Cortex of kidney (tissue), 1 donor: ENCODE measurements at places on chromosomes 6 and 20.

DNA sequence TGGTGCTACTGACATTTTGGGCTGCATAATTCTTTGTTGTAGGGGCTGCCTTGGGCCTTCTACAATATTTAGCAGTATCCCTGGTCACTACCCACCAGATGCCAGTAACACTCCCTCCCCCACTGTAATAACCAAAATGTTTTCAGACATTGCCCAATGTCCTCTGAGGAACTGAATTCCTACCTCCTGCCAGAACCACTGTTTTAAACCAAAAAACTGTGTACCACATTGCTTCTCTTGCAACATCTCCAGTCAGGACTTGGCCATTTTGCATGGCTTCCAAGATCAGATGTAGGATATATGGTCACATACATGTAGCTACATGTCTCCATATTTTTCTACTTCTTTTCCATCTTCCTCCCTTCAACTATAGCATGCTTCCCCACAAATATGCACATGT lies 97.4 kb upstream of the IFNGR1 start:
- DNase-seq = no peak

DNA sequence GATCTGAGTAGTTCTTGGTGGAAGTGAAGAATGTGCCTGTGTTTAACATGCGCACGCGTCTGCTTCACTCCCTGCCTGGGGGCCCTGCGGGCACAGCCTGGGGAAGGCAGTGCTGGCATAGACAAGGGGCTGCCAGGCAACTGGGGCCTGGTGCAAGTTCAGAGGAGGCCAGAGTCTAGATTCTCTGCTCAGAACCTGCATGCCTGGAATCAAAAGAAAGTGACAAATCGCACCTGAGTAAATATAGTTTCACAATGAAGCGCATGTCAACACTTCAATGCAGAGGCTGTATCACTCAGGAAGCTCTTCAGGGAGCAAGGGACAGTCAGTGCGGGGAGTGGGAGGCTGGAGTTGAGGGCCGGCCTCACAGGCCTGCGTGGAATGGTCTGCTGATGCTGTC lies 24.2 kb upstream of the PPP1R14C start:
- DNase-seq = no peak

DNA sequence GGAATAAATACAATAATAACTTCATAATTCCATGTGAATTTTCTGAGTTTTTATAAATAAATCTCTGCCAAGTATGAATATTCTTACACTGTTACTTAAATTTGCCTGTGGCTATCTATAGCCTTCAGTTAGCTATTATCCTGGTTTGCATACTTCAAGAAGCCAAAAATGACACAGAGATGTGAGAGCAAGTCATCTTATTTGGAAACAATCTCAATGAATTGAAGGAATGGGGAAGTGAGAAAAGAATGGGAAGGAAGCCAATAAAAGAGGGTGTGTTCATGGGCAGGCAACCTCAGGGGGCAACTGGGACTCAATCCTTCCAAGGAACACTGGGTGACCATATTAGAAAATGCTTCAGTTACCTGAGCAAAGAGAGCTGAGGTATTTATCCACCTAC lies 9.9 kb downstream of the HAO1 start:
- no peak for DNase-seq

GRCh38 chr6:87589693-87590416 lies at the start of the genes ORC3 and RARS2:
TSS of gene ORC3 (plus strand) at chr6:87590135. CDS start at chr6:87590169, 34 bp downstream.
TSS of gene RARS2 (minus strand) at chr6:87589987. CDS start at chr6:87589957, 30 bp downstream.
- DNase-seq = peak; percentile 54

DNA sequence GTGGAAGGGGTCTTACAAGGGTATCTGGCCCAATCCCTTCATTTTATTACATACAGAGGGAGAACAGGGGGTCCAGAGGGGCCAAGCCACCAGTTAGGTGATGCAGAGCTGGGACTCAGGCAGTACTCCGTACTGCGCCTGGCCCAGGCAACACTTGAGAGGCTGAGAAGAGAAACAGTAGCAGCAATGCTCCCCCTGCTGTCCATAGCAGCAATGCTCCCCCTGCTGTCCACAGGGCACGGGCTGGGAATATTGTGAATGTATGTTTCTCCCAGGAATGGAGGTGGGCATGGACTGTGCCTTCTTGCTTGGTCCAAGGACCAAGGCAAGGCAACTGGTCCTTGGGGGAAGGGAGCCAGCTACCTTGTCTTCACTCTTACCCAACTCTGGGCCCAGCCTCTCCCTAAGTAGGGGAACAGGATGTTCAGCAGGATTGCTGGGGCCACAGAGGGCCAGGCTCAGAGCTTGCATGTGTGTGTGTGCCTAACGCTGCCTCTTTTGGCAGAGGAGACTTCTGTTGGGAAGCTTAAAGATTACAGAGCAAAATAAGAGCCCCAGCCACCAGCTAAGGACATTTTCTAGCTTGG lies 14.8 kb upstream of the FAM83C start:
- no peak for DNase-seq

DNA sequence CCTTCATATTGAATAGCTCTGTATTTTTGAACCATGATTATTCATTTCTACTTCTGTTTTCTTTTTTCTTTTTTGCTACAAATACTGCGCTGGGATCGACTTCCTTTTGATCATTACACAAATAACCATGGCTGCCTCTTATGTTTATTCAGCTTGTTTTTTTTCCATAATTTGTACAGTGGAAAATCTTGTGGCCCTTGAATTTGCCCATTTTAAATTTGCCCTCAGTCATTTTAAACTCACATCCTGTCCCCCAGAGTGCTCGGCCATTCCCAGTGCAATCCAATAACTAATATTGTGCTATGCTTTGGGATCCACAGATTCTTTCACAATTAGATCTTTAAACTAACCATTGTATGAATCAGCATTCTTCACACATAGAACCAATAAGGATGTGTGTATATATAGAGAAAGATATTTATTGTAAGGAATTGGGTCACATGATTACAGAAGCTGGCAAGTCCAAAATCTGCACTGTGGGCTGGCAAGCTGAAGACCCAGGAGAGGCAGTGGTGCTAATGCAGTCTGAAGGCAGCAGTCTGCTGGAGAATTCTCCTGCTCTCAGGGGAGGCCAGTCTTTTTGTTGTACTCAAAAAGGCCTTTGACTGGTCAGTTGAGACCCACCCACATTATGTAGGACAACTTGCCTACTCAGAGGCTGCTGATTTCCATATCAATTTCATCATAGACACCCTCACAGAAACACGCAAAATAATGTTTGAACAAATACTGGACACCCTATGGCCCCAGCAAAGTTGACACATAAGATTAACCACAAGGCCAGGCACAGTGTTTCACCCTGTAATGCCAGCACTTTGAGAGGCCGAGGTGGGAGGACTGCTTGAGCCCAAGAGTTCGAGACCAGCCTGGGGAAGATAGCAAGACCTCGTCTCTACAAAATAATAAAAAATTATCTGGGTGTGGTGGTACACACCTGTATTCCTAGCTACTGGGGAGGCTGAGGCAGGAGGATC lies 147.1 kb downstream of the MTHFD1L start:
- DNase-seq = no peak

DNA sequence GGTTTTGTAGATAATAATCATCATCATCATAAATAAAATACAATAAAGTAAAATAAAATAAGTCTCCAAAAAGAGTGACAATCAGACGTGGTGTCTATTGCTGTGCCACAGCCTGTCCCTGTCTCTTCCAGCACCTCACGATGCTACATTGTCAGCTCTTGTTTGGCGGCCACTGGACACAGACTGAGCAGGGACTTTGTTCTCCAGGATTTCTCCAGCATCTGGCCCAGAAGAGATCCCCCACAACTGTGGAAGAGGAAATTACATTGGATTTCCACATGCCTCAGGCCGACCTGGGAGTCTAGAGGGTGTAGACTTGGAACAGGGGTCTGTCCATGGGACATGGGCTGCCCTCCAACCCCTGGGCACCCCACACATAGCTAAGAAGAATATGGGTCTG lies 39.2 kb upstream of the RALY start:
- DNase-seq = no peak

- no peak for DNase-seq
These were observed 43.6 kb upstream of the SLC4A11 start for GRCh38 chr20:3282271-3283221.

GRCh38 chr6:26383624-26384417 lies 913 bp downstream of the BTN2A2 start:
- DNase-seq = no peak

- DNase-seq = no peak
These were observed 16.1 kb upstream of the SERPINB1 start for GRCh38 chr6:2857580-2858337.

DNA sequence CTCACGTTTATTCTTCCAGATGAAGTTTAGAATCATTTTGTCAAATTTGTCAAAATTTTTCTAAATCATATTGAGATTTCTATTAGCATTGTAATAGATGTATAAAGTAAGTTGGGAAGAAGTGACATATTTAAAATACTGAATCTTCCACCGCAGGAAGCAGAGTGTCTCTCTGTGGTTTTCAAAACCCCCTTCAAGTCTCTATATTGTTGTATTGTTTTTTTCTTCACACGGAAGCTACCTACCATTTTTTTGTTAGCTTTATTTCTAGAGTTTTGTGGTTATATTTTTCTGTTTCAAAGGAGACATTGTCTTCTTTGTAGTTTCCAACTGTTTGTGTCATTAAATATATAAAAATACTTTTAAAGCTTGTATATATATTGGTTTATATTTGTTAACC lies 188.6 kb downstream of the ZDHHC14 start:
- DNase-seq = no peak

GRCh38 chr20:32021091-32021490 lies 10.9 kb downstream of the CCM2L start:
- no peak for DNase-seq

DNA sequence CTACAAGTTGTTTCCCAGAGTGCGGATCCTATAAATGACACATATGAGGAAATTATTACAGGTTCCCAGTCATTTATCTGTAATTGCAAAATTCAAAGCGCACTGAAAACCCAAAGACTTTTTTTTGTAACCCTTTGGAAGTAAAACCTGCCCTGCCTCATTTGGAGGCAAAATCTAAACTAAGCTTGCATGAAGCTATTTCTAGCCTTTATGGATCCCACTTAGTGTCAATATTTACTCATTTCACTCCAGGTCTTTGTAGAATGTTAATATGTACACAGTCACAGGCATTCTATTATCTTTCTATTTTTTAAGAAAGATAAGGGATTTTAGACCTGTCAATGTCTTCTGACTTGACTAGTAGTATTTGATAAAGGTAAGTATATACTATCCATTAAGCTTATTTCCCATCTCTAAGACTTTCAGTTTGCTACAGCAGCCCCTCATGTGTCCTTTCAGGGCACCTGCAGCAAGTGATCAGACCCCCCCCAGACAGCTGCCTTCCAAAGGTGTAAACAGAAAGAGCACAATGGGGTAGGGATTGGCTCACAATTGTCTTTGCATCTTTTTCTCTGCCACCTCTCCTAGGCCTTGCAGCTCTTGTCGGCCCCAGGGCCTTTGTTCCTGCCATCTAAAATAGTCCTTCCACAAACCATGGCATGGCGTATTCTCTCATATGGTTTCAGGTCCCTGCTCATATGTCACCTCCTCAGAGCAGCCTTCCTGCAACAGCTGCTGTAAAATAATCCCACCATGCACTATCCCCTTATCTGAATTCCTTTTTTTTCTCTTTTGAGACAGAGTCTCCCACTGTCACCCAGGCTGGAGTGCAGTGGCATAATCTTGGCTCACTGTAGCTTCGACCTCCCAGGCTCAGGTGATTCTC lies 1.3 kb upstream of the REPS1 start:
- no peak for DNase-seq

DNA sequence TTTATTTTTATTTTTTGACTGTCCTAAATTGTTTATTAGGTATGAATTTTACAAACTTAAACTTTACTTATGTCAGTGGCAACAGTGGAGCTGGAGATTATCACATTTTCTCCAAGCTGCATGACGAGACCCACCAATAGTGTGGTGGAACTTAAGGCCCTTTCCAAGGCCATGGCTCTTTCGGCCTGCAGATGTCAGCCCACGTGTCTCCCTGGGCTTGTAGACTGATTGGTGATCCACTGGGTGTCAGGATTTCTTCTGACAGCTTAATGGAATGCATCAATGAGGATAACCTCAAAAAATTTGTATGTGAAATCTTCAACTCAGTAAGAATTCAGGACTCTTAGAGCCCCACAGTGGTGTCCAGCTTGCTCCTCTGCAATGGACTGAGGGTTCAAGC lies 32.3 kb upstream of the OVOL2 start:
- no peak for DNase-seq

- DNase-seq = no peak
These were observed 49.6 kb downstream of the ATXN1 start for GRCh38 chr6:16711546-16712254.

GRCh38 chr20:49995586-49995985 lies 12.8 kb downstream of the SNAI1 start:
- no peak for DNase-seq

- no peak for DNase-seq
These were observed 140.3 kb downstream of the SYNDIG1 start for GRCh38 chr20:24609757-24610156.

GRCh38 chr6:23823421-23823820 lies 302.6 kb upstream of the NRSN1 start:
- no peak for DNase-seq

GRCh38 chr6:11194356-11195218 lies 37.9 kb downstream of the NEDD9 start:
- no peak for DNase-seq

DNA sequence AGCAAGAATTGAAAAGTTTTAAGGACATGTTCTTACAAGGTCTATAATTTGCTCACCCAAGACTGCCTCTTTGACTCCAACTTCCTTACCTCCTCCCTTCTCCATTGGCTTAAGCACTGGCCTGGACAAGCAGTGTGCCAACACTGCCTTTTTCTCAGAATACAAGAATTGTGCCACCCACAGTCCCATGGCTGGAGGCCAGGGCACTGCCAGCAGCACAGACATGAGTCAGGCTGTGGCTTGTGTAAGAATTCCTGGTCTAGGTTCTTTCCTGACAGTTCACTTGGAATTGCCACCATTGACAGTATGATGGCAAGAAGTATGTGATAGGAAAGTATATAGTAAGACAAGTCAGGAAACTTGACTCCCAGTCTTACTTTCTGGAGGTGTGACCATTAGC lies 202.7 kb upstream of the MARCKS start:
- no peak for DNase-seq

GRCh38 chr6:14664112-14664601 lies 546.6 kb downstream of the CD83 start:
- DNase-seq = no peak

DNA sequence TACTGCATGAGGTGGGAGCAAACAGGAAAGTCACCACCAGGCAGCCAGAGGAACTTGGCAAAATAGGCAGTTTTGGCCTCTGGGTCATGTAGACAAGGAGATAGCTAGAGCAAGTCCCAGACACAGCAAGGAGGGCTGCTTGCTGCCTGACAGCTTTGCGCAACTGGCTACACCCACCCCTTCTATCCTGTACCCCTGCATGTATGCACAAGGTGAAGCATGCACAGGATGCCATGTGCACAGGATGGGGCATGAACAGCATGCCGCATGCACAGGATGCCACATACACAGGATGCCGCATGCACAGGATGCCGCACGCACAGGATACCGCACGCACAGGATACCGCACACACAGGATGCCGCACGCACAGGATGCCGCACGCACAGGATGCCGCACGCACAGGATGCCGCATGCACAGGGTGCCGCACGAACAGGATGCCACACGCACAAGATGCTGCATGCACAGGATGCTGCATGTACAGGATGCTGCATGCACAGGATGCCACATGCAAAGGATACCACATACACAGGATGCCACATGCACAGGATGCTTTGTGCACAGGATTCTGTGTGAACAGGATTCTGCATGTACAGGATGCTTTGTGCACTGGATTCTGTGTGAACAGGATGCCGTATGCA lies 104.9 kb upstream of the IYD start:
- DNase-seq = no peak
